Cardiac atrium fibroblast (primary cell): ENCODE measurements at places on chromosomes 3 and 15. TPM values are rescaled to one million over a fixed set of nuclear protein-coding genes. Genes with fewer than 3 reads are reported as not detected.

Gene CBLB
- total RNA-seq, result 22.8 and 24.2 TPM in 2 replicates

Gene MYZAP
- 0.54 TPM in 1 of 2 replicates, not detected in the other for total RNA-seq

Gene SEMA3G
- total RNA-seq, result under 0.01 and 0.49 TPM in 2 replicates

Gene CNTN6
- total RNA-seq, result not detected in 2 replicates

Gene FBXW12
- total RNA-seq, result not detected in 2 replicates

Gene SLC28A1
- not detected in 2 replicates for total RNA-seq

Gene IGSF10
- 2.1 and 3.4 TPM in 2 replicates for total RNA-seq

Gene SMCO1
- total RNA-seq, result not detected in 2 replicates

Gene INAFM2
- 16.8 and 28.0 TPM in 2 replicates for total RNA-seq

Gene SLC22A14
- total RNA-seq, result not detected in 2 replicates

Gene FRMD4B
- total RNA-seq, result 0.90 and 3.1 TPM in 2 replicates

Gene SAMD7
- not detected in 2 replicates for total RNA-seq

Gene ULK4
- 2.7 and 4.9 TPM in 2 replicates for total RNA-seq

Gene LRRK1
- total RNA-seq, result 11.2 and 13.0 TPM in 2 replicates

Gene TERC
- 198 and 340 TPM in 2 replicates for total RNA-seq

Gene IMPG2
- under 0.01 TPM in 1 of 2 replicates, not detected in the other for total RNA-seq

Gene CHRD
- 0.18 and 0.32 TPM in 2 replicates for total RNA-seq

Gene GCSAM
- total RNA-seq, result 0.81 TPM in 1 of 2 replicates, not detected in the other

Gene HCLS1
- total RNA-seq, result 2.3 and 5.0 TPM in 2 replicates

Gene FHIT
- total RNA-seq, result 0.65 and 1.1 TPM in 2 replicates

Gene CHRM5
- total RNA-seq, result not detected in 2 replicates

Gene CFAP100
- not detected in 2 replicates for total RNA-seq

Gene CPNE9
- total RNA-seq, result not detected in 2 replicates

Gene CYP8B1
- total RNA-seq, result not detected in 2 replicates

Gene CACNA1D
- not detected in 2 replicates for total RNA-seq

Gene TGM5
- total RNA-seq, result not detected in 2 replicates

Gene MRPL3
- 91.7 and 92.4 TPM in 2 replicates for total RNA-seq
